Gastrocnemius medialis (tissue), 4 donors: ENCODE measurements at places on chromosomes 11 and 22. TPM values are rescaled to one million over a fixed set of nuclear protein-coding genes. Genes with fewer than 3 reads are reported as not detected.

The PRAME gene
- not detected for total RNA-seq

The ANO3 gene
- not detected for total RNA-seq

The MMP3 gene
- total RNA-seq, result 81.7 TPM

The DCDC1 gene
- not detected for total RNA-seq

The NCAM1 gene
- 15.1 TPM for total RNA-seq

The WBP2NL gene
- total RNA-seq, result 0.31 TPM

The ADM2 gene
- total RNA-seq, result 0.53 TPM

The CLCF1 gene
- total RNA-seq, result 1.6 TPM

The MALAT1 gene
- total RNA-seq, result 874 TPM

The BMAL1 gene
- total RNA-seq, result 43.7 TPM

The MAML2 gene
- total RNA-seq, result 4.1 TPM

The CCND1 gene
- total RNA-seq, result 1.9 TPM

GRCh38 chr22:39773976-39774539 is 119.5 kb downstream of the ENTHD1 start:
- no peaks in the 10 kb centered on the region for H3K27me3 ChIP-seq
- no peaks in the 10 kb centered on the region for H3K36me3 ChIP-seq
- no peaks in the 10 kb centered on the region for H3K4me1 ChIP-seq
- H3K4me3 ChIP-seq, result no peak overlapping the region
- no peak overlapping the region for H3K27ac ChIP-seq

DNA sequence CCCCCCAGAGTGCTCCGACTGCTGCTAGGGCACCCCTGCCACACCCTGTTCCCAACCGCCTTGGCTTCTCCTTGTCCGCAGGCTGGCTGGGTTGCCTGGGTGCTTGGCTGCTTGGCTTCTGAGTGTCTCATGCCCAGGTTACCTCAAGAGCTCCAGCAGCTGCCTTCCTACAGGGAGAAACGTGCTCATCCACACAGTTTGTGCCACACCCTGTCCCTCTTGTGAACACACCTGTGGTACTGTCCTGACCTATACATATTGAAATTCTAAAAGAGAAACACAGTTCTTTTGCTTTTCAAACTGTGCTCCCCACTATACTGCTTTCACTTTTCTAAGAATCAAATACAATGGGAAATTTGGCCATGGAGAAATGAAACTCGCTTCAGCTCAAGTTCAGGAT is 191.4 kb downstream of the DBX1 start:
- H3K27ac ChIP-seq, result no peak overlapping the region
- no peaks in the 10 kb centered on the region for H3K27me3 ChIP-seq
- H3K36me3 ChIP-seq, result no peaks in the 10 kb centered on the region
- H3K4me1 ChIP-seq, result no peaks in the 10 kb centered on the region
- no peak for DNase-seq
- H3K4me3 ChIP-seq, result no peak overlapping the region

DNA sequence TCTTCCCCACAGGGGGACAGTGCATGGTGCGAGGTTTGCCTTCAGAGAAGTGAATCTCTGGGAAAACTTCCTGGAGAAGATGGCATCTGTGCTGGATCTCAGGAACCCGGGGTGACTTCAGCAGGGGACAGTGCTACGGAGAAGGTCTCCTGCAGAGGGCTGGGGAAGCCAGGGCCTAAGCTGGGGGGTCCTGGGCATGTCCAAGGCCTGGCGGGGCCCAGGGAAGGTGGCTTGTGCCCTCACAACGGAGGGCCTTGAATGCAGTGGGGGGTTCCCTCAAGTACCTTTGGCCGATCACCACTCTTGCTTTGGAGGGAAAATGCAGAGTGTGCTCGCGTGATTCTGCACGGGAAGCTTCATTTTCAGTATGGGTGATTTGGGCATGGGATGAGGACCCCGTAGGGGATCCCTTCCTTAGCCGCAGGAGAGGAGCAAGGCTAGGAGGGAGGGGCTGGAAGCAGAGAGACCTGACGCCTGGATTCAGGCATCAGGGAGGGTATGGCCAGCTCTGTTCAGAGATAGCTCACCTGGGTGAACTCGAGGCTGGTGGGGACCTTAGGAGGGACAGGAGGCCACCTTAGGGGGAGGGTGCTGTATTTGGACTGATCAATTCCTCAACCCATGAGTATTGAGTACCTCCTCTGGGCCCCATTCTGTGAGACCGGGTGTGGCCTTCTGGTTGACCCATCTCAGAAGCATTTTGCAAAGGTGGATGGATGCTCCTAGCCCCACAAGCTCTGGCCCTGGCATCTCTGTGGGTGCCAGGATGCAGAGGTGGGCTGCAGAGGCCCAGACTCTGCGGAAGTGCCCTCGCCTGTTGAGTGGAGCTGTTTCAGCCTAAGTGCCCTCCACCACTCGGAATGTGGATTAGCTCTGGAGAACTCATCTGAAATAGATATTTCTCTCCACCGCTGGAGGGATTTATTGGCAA is 529.4 kb downstream of the TBC1D22A start:
- H3K27ac ChIP-seq, result no peak overlapping the region
- H3K4me3 ChIP-seq, result no peak overlapping the region
- no peaks in the 10 kb centered on the region for H3K36me3 ChIP-seq
- H3K27me3 ChIP-seq, result no peaks in the 10 kb centered on the region

- H3K27me3 ChIP-seq, result no peaks in the 10 kb centered on the region
- no peak for DNase-seq
- H3K4me3 ChIP-seq, result no peak overlapping the region
- no peaks in the 10 kb centered on the region for H3K36me3 ChIP-seq
Observed at GRCh38 chr11:105393326-105393725, 216.5 kb upstream of the GRIA4 start.

- no peaks in the 10 kb centered on the region for H3K27me3 ChIP-seq
- H3K27ac ChIP-seq, result no peak overlapping the region
- H3K4me3 ChIP-seq, result no peak overlapping the region
- no peak for DNase-seq
- H3K36me3 ChIP-seq, result no peaks in the 10 kb centered on the region
- H3K4me1 ChIP-seq, result no peaks in the 10 kb centered on the region
Observed at GRCh38 chr11:14018441-14018840, 55.9 kb downstream of the SPON1 start.

GRCh38 chr22:39946126-39946502 is 14.1 kb upstream of the TMA7B start:
- H3K27me3 ChIP-seq, result no peaks in the 10 kb centered on the region
- H3K36me3 ChIP-seq, result no peaks in the 10 kb centered on the region
- DNase-seq, result no peak
- no peak overlapping the region for H3K4me3 ChIP-seq

DNA sequence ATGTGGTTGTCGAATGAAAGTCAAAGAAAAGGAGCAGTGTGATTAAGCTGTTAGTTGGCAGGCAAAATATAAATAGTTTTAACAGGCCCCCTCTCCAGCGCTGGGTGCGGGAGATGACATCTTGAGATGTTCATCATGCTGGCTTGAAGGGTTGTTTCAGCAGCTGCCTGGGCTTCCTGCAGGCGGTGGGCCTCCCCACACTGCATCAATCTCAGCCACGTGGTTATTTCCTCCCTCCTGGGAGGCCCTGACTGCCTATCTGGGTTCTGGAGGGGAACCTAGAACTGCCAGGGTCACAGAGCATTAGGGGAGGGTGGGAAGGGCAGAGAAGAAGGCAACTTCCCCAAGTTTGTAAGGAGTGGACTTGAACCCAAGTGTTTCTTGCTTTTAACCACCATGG is 173.3 kb upstream of the SYT13 start:
- no peaks in the 10 kb centered on the region for H3K36me3 ChIP-seq
- no peak for DNase-seq
- H3K4me1 ChIP-seq, result no peaks in the 10 kb centered on the region
- H3K27me3 ChIP-seq, result peaks cover 4% of the 10 kb centered on the region

GRCh38 chr11:70930215-70930614 is 322.2 kb downstream of the SHANK2 start:
- H3K27me3 ChIP-seq, result no peaks in the 10 kb centered on the region
- no peaks in the 10 kb centered on the region for H3K4me1 ChIP-seq
- no peak for DNase-seq
- H3K4me3 ChIP-seq, result no peak overlapping the region

DNA sequence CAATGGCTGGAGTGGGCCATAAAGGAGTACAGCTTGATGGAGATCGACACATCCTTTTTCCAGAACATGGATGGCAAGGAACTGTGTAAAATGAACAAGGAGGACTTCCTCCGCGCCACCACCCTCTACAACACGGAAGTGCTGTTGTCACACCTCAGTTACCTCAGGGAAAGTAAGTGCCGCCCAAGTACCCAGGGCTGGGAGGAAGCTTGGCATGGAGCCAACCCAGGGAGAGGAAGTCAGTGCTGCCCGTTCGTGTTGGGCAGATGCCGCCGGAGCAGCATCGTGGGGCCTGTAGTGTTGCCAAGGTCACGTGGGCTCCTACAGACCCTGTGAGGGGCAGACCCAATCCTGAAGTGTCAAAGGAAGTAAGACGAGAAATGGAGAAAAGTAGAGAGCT is 78.9 kb downstream of the FLI1 start:
- DNase-seq, result no peak
- no peaks in the 10 kb centered on the region for H3K36me3 ChIP-seq
- H3K4me1 ChIP-seq, result peaks cover 12% of the 10 kb centered on the region
- no peaks in the 10 kb centered on the region for H3K27me3 ChIP-seq
- H3K27ac ChIP-seq, result no peak overlapping the region

- no peaks in the 10 kb centered on the region for H3K27me3 ChIP-seq
- no peaks in the 10 kb centered on the region for H3K36me3 ChIP-seq
- H3K4me3 ChIP-seq, result no peak overlapping the region
Observed at GRCh38 chr11:92152245-92152644, 72.4 kb upstream of the FAT3 start.

- no peak overlapping the region for H3K4me3 ChIP-seq
- H3K27me3 ChIP-seq, result no peaks in the 10 kb centered on the region
- no peaks in the 10 kb centered on the region for H3K36me3 ChIP-seq
- no peak overlapping the region for H3K27ac ChIP-seq
- H3K4me1 ChIP-seq, result no peaks in the 10 kb centered on the region
Observed at GRCh38 chr11:47913529-47914244, 65.5 kb upstream of the NUP160 start.

GRCh38 chr11:47175746-47176327 is 842 bp downstream of the ARFGAP2 start:
- peak overlapping the region; percentile 93 for H3K4me3 ChIP-seq
- peaks cover 57% of the 10 kb centered on the region for H3K36me3 ChIP-seq
- no peaks in the 10 kb centered on the region for H3K27me3 ChIP-seq
- peak overlapping the region; percentile 99 for H3K27ac ChIP-seq

- no peak for DNase-seq
- no peaks in the 10 kb centered on the region for H3K27me3 ChIP-seq
- no peaks in the 10 kb centered on the region for H3K36me3 ChIP-seq
Observed at GRCh38 chr11:120065176-120065575, 72.7 kb downstream of the TRIM29 start.

DNA sequence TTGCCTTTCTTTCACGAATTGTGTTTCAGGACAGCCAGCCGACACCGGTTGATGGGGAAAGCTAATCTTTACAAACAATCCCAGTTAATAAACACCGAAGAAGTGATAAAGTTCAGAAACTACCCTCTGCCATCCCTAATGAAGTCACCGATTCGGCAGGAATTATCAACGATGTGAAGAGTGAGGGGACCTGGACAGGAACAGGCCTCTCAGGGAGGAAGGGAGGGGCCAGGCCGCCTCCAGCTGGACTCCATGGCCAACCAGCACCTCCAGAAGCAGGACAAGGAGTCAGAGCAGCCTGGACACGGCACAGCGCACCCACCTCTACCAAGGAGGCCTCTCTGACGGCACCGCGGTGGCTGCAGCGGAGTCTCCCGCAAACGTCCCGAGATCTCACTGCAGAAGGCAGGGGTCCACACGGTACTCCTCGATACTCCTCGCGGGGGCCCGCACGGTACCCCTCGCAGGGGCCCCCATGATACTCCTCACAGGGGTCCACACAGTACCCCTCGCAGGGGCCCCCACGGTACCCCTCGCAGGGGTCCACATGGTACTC is 3.9 kb downstream of the TOLLIP start:
- H3K36me3 ChIP-seq, result peaks cover 3% of the 10 kb centered on the region
- no peak overlapping the region for H3K4me3 ChIP-seq
- no peaks in the 10 kb centered on the region for H3K27me3 ChIP-seq

DNA sequence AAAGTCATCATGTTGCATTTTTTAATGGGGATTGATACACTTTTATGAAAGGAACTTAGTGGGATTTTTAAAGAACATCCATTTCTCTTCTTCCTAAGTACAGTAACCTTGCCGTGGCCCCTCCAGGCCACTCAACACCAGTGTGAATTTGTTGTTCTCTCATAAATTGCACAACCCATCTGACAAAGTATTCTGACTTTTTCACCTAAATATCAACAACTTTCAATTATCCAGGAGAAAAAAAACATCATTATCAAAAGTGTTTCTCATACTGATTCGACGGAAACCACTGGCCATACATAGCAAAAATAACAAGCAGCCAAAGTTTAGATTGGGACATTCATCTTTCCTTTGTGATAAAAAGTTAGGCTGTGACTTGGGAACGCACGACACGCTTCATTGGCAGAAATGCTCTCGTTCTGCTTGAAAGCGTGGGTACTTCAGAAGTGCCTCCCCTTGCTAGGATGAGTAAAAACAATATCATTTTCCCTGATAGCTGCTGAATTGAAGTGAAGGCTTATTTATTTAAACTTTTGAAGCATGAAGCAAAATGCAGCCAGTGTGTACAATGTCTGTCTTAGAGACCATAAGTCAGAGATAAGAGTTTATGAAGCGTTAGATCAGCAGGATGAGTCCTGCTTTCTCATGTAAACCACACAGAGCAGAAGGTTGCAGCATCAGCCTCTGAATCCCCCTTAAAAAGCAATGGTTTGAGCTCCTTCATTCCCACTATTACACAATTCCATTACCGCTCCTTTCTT is 20.6 kb upstream of the EIF3M start:
- H3K36me3 ChIP-seq, result no peaks in the 10 kb centered on the region
- H3K4me3 ChIP-seq, result no peak overlapping the region
- no peak for DNase-seq
- no peak overlapping the region for H3K27ac ChIP-seq
- H3K27me3 ChIP-seq, result no peaks in the 10 kb centered on the region
- no peaks in the 10 kb centered on the region for H3K4me1 ChIP-seq

- no peaks in the 10 kb centered on the region for H3K4me1 ChIP-seq
- DNase-seq, result no peak
- no peaks in the 10 kb centered on the region for H3K27me3 ChIP-seq
- H3K4me3 ChIP-seq, result no peak overlapping the region
- H3K27ac ChIP-seq, result no peak overlapping the region
- no peaks in the 10 kb centered on the region for H3K36me3 ChIP-seq
Observed at GRCh38 chr11:126537492-126537891, 182.0 kb downstream of the ST3GAL4 start.

DNA sequence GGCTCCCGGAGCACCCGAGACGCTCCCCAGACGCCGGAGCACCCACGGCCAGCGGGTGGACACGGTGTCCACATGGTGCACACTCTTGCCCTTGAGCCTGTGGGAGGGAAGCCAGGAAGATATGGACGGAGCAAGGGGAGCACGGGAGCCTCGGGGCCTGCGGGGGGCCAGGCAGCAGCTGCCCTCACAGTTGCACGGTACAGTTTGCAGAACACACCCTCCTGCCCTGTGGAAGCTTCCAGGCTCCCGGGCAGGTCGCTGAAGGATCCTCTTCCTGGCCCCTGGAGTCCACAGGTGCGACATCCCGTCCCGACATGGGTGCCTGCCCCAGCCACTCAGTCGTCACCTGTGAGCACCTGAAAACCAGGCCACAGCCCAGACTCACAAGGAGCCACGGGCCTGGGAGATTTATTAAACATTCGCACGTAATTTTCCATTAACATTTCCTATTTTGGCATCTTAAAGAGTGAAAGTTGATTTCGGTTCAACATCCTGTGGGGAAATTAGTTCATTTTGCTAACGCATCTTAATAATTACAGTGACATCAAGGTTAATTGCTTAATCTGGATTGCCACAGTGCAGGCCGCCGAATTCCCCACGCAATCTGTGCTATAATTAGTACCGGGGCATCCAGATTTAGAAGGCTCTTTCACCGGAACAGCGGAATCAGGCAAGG is 253.3 kb downstream of the BRD1 start:
- H3K4me1 ChIP-seq, result no peaks in the 10 kb centered on the region
- no peak overlapping the region for H3K4me3 ChIP-seq
- no peaks in the 10 kb centered on the region for H3K36me3 ChIP-seq
- DNase-seq, result no peak
- no peak overlapping the region for H3K27ac ChIP-seq

- no peaks in the 10 kb centered on the region for H3K4me1 ChIP-seq
- no peak overlapping the region for H3K4me3 ChIP-seq
- peak overlapping the region; percentile 28 for H3K27ac ChIP-seq
Observed at GRCh38 chr11:102383839-102384238, 36.8 kb downstream of the BIRC2 start.
